Foreskin keratinocyte (primary cell): ENCODE measurements at places on chromosomes 3 and 15. TPM values are rescaled to one million over a fixed set of nuclear protein-coding genes. Genes with fewer than 3 reads are reported as not detected.

The C3orf62 gene
- total RNA-seq = 2.3 and 2.4 TPM in 2 replicates

- DNase-seq = no peak
These were observed 68.9 kb upstream of the PPP2R3A start for GRCh38 chr3:135896613-135897012.

The TBL1XR1 gene
- 100 and 107 TPM in 2 replicates for total RNA-seq

GRCh38 chr3:182632077-182632393 lies 161.3 kb upstream of the ATP11B start:
- DNase-seq = peak; percentile 46

GRCh38 chr15:53982071-53982680 lies 3.9 kb downstream of the UNC13C start:
- no peak for DNase-seq
